NCI-H187 treated with DMSO at 0.1 percent for 48 hours (cell line): ENCODE measurements at places on chromosomes 16 and 17.

DNA sequence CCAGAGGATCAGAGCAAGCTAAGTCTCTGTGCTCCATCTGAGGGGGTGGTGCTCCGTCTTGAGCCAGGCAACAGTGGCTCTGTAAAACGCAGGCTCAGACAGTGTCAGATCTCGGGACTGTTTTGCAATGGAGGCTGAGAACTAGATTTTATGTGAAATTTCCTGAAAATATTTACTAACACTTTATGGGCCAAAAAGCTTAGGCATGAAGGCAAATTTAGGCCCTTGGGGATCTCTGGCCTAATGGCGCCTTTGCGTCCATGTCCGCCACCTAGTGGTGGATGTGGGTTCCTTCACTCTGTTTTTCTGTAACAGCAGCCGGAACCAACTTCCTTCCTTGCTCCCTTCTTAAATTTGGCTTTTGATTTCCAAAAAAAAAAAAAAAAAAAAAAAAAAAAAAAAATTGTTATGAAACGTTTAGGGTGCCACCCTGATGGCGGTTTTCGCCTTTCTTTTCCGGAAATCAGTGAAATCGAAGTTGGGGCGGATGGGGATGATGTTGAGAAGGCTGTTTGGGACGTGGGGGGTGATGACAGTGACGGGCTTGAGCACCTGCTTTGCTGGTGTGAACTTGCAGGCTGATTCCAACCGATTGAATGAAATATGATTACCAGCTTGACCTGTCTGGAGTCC lies 14.0 kb upstream of the ELAC2 start:
- no peak for DNase-seq

- DNase-seq: no peak
Measured at GRCh38 chr17:39018267-39019134, 51.3 kb upstream of the FBXO47 start.

DNA sequence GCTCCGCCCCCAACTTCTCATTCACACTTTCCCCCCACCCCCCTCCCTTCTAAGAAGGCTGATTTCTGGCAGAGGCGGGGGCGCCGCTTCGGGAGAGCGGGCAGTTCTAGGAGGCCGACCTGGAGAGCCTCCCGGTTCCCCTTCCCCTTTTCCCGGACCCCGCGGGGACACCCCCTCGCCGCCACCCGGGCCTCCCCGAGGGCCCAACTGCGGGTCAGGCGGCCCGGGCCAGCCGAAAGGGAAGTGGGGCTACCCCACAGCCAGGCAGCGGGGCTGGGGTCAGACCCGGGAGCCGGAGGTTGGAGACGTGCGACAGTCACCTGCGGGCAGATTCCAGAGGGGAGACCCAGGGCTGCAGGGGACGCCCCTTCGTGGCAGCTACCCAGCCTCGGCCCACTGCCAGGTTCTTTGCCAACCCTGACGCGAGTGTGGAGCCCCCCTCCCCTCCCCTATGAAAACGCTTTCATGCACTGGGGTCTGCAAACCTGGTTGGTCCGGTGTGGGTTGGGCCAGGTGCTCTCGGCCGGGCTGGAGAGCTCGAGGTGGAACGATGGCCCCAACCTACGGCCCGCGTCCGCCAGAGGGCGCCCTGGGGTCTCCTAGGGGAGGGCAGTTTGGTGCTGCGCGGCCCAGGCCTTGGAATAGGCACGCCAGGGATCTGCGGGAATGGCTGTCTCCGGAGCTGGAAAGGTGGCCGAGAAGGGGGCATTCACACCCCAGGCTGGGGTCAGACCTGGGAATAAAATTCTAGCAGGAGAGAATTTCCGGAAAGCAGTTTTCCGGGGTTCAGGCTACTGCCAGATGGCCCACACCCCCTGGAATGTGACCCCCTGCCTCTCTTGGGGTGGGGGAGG lies 721 bp upstream of the SOCS3 start:
- DNase-seq: peak; percentile 14

DNA sequence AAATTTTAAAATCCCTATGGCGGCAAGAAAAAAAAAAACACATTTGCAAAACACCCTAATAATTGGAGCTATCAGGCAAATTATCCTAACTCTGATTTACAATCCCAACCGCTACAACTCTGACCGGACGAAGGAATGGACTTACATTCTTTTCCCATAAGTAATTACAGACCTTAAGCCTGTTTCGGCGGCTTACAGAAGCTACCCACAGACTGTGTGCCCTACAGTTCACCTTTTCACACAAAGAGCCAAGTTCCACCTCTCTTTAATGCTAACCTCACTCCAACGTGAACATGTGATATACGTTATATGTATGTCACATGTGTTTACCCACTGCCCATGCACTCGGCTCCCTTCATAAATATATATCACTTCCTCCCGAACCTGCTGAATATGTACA lies 8.7 kb upstream of the MEAK7 start:
- DNase-seq: no peak

- no peak for DNase-seq
Measured at GRCh38 chr16:728131-728889, 1.4 kb downstream of the HAGHL start.

GRCh38 chr16:28563218-28563617 lies 9.5 kb downstream of the SGF29 start:
- DNase-seq: no peak

- DNase-seq: no peak
Measured at GRCh38 chr16:3066440-3066748, 954 bp downstream of the IL32 start.

- no peak for DNase-seq
Measured at GRCh38 chr16:78746718-78747117, 647.3 kb downstream of the WWOX start.

DNA sequence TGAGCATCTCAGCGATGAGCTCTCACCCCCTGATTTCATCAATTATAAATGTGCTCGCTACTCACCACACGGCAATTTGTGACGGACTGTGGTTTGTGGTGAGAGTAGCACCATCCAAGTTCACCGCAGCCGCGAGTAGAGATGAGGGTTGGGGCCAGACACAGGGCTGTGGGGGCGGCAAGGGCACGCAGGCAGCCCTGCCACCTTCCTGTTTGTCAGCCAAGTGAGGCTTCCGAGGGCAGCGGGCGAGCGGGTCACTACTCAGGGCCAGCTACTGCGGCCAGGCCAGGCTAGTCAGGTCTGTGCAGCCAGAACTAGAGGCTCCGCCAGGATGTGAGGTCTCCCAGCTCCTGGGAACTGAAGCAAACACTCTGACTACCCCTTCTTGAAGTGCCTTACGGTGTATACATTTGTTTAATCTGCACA lies 39.6 kb upstream of the MEOX1 start:
- no peak for DNase-seq

DNA sequence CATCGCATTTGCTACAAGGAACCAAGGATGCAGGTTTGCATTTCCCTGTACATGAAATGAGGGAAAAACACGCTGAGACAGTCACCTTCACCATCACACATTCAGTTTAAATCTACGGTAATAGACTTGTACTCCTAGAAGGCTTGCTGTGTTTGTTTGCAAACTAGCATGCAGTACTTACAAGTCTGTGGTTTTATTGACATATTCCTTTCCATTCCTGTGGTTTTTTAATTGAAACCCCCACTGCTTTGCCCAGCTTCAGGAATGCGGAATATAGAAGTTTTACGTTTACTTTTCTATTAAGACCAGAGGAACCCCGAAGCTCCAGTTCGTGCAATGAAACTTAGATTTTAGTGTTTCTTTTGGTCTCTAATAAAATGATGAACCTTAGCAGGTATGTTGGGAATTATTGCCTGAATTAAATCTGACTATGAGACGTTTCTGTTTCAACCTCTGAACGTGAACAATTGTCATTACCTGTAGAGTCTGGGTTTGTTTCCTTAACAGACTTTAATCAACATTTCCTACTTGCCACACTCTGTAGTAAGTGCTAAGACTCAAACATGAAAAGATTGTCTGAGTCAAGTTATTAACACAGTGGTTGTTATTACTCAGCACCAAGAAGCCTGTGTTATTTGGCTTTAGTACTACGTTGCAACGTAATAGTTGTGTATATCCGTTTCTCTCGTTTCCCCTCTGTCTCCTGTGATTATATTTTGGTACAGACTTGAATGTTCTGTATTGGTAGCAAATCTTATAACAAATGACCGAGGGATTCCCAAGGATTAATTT lies 793.3 kb upstream of the GOT2 start:
- no peak for DNase-seq

GRCh38 chr17:802481-802880 lies 20.3 kb downstream of the MRM3 start:
- DNase-seq: no peak

GRCh38 chr16:57127037-57127763 lies 34.8 kb downstream of the CPNE2 start:
- no peak for DNase-seq

- no peak for DNase-seq
Measured at GRCh38 chr16:16917191-16917785, 538.3 kb downstream of the NPIPA7 start.

DNA sequence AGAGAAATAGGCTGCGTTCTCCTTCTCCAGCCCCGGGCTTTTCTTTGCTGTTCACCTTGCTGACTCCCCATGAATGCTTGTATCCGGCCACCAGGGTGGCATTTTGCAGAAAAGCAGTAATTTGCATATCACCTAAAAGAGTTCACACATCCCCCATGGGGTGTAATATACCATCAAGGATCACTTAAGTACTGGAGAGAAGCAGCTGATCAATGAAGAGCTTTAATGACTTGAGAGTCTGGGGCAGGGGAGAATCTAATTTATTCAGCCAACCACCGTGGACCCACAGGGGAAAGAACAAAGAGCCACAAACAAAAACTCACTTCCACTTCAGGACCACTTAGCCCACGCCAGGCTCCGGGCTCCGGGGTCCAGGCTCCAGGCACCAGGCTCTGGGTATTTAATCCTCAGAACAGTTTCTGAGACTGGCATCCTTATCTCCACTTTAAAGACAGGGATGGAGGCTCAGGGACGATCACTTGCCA lies 33.9 kb upstream of the SEC14L1 start:
- DNase-seq: peak; percentile 18

GRCh38 chr16:10667239-10667638 lies 27.5 kb downstream of the TEKT5 start:
- no peak for DNase-seq

DNA sequence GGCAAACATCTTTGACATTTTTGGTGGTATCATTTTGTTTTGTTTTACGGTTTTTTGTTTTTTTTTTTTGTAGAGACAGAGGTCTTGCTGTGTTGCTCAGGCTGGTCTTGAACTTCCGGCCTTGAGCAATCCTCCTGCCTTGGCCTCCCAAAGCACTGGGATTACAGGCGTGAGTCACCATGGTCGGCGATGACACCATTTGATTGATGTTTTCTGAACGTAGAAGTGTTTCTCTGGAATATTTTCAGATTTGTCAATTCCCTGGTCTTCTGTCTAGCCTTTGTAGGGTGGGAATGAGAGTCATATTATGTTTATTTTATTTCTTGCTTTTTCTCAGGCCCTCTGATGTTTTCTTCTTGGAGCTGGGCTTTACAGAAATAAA lies 32.2 kb upstream of the BRD7 start:
- DNase-seq: no peak

DNA sequence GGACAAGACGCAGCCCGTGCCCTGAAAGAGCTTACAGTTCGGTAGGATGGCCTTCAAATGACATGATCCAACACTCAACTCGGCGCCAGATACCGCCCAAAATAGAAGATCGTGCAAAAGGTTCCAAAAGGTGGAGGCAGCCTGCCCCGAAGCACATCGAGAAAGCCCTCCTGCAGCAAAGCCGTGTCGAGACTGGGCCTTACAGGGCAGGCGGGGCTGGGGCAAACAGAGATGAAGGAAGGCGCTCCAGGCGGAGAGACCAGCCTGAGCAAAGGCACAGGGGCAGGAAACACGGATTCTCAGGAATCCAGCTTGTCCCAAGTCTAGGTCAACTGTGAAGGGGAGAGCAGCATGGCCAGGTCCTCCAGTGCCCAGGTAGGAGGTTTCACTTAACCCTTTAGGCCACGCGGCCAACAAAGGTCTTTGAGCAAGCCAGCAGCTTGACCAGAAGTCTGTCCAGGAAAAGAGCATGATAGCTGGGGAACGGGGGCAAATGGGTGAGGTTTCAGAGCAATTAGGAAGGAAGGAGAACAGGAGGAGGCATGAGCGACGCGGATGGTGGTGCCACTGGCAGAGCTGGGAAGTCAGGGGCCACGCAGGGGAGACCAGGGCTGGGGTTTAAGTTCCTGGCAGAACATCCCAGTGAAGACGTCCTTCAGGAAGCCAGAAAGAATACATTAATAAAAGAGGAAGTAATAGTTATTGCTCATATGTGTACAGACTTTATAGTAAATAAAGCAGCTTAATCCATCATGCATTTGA lies 21.2 kb upstream of the EIF1 start:
- no peak for DNase-seq

DNA sequence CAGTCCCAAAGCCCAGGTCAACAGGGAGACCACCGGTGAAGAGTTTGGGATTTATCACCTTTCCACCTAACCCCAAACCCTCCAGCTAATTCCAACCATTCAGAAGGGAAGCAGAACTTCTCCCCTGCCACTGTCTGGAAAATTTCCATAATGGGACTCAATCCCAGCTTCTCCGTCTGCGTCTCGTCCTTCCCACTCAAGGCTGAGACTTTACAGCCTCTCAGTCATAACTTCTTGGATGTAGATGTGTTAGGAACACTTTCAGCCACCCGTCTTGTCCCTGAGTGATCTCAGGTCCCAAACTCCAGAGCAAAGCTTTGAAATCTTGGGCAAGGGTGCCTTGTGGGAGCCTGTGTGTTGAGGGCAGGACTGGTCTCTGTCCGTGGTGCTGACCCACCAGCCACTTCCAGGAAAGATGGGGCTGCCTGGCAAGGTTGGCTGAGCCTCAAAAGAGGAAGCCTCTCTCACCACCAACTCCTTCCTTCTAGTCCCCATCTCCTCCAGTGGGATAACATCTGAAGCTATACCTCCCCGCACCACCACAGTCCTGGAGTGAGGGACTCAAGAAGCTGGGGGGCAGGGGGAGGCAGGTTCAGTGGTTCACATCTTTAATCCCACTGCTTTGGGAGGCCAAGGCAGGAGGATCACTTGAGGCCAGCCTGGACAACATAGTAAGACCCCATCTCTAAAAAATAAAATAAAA lies 9.3 kb downstream of the GAS2L2 start:
- DNase-seq: no peak

GRCh38 chr17:10804546-10804945 lies 647 bp upstream of the TMEM238L start:
- no peak for DNase-seq

DNA sequence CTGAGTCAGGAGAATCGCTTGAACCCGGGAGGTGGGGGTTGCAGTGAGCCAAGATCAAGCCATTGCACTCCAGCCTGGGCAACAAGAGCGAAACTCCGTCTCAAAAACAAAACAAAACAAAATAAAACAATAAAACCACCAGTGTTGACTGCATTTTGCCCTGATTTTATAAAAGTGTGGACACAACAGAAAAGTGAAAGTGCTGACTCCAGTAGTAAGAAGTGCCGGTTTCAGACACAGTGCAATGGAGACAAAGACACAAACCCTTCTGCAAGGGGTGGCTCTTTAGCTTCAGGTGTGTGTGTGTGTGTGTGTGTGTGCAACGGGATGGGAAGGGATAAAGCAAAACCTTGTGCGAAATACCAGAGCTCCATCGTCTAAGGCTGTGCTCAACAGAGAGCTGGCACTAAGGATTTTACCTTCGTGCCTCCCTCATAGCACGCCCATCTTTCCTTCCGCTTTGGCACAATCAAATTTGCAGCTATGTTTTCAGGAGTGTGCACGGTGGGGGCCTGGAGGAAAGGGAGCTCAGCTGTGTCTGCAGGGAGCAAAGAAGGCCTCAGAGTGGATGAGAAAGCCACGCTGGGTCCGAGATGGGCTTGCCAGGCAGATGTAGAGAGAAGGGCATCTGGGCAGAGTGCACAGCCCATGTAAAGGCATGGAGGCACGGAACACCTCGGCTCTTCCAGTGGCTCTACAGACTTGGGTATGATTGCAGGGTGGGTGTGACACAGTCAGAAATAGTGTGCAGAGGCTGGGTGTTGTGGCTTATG lies 15.5 kb downstream of the MXRA7 start:
- no peak for DNase-seq

GRCh38 chr17:76410328-76410965 lies 26.0 kb downstream of the SPHK1 start:
- DNase-seq: no peak
